ENCODE measurements at places on chromosomes 5 and 9. TPM values are rescaled to one million over a fixed set of nuclear protein-coding genes. Genes with fewer than 3 reads are reported as not detected.

GRCh38 chr9:132066057-132066456 lies 13.6 kb downstream of the MED27 start:
- H3K27me3 ChIP-seq = no peaks in the 10 kb centered on the region
- H3K27ac ChIP-seq = no peak overlapping the region
- no peak overlapping the region for H3K4me3 ChIP-seq
- peaks cover 16% of the 10 kb centered on the region for H3K4me1 ChIP-seq
- DNase-seq = no peak

- DNase-seq = no peak
- H3K27ac ChIP-seq = peak overlapping the region; percentile 66
- peaks cover 51% of the 10 kb centered on the region for H3K4me1 ChIP-seq
- H3K4me3 ChIP-seq = no peak overlapping the region
- no peaks in the 10 kb centered on the region for H3K36me3 ChIP-seq
These were observed 227.9 kb downstream of the ESM1 start for GRCh38 chr5:54757541-54757940.

DNA sequence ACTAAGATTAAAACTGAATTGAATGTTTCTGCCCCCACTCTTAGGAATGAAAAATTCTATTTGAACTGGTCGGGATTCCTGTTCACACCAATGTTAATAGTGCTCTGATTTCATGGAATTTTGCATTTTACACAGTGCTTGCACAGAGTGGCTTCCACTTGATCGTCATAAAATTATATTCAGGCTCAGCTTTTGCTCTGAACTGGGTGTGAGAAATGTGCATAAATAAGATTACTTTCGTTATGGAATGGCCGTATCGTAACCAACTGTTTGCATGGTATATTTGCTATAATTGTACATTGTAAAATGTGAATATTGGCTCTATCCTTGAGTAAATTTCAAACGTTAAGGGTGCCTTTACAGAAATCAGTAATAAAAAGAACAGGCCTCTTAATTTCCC lies 240.9 kb downstream of the RFK start:
- H3K4me3 ChIP-seq = no peak overlapping the region
- no peak overlapping the region for H3K27ac ChIP-seq
- H3K4me1 ChIP-seq = no peaks in the 10 kb centered on the region
- no peaks in the 10 kb centered on the region for H3K27me3 ChIP-seq
- no peaks in the 10 kb centered on the region for H3K36me3 ChIP-seq

- H3K4me3 ChIP-seq = no peak overlapping the region
- peak; percentile 98 for DNase-seq
- H3K36me3 ChIP-seq = peaks cover 19% of the 10 kb centered on the region
- H3K4me1 ChIP-seq = peaks cover 30% of the 10 kb centered on the region
- H3K27me3 ChIP-seq = no peaks in the 10 kb centered on the region
These were observed 3.7 kb downstream of the SLC31A2 start for GRCh38 chr9:113154471-113154870.

DNA sequence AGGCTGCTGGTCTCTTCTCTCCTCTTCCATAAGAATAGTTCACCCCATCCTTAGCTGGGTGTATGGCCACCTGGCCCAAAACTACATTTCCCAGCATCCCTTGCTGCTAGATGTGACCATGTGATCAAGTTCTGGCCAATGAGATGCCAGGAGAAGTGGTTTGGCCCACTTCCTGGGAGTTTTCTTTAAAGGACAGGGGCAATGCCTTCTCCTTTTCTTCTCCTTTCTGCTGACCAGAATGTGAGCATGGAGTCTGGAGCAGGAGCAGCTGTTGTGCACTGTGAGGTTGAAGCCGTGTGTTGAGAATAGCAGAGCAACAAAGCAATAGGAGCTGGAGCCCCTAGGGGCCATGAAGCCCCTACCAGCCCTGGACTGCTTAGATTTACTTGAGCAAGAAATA lies 36.8 kb downstream of the C9orf50 start:
- no peaks in the 10 kb centered on the region for H3K27me3 ChIP-seq
- no peaks in the 10 kb centered on the region for H3K36me3 ChIP-seq
- H3K4me1 ChIP-seq = no peaks in the 10 kb centered on the region
- peak; percentile 97 for DNase-seq

DNA sequence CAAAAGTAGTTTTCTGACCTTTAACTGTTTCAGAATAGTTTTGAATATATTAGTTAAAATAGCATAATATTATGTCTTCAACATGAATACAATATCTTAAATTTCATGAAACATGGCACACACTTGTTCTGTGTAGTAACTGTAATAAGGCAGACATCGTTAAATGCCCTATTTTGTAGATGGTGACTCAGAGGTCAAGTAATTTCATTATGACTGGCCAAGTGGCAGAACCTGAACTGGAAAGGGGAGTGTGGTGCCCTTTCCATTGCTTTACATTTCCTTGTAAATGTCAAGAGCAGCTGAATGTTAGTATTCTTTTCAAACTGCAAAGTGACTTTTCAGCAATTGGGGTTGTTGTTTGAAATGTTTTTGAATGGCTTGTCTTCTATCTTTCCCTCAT lies 201.2 kb upstream of the CDKN2B start:
- H3K4me3 ChIP-seq = no peak overlapping the region
- H3K27me3 ChIP-seq = no peaks in the 10 kb centered on the region
- H3K27ac ChIP-seq = peak overlapping the region; percentile 77
- H3K36me3 ChIP-seq = no peaks in the 10 kb centered on the region

- H3K4me3 ChIP-seq = no peak overlapping the region
- DNase-seq = peak; percentile 92
- no peaks in the 10 kb centered on the region for H3K27me3 ChIP-seq
- peaks cover 8% of the 10 kb centered on the region for H3K4me1 ChIP-seq
- H3K36me3 ChIP-seq = no peaks in the 10 kb centered on the region
- H3K27ac ChIP-seq = no peak overlapping the region
These were observed 162.7 kb downstream of the ZNF608 start for GRCh38 chr5:124583469-124584350.

EIF4E1B gene
- not detected for total RNA-seq

PCDH12 gene
- total RNA-seq = under 0.01 TPM

PCDHGB6 gene
- total RNA-seq = 8.0 TPM
